Cerebellar nuclear complex (tissue), 1 donor: ENCODE measurements at places on chromosomes 16 and 17.

DNA sequence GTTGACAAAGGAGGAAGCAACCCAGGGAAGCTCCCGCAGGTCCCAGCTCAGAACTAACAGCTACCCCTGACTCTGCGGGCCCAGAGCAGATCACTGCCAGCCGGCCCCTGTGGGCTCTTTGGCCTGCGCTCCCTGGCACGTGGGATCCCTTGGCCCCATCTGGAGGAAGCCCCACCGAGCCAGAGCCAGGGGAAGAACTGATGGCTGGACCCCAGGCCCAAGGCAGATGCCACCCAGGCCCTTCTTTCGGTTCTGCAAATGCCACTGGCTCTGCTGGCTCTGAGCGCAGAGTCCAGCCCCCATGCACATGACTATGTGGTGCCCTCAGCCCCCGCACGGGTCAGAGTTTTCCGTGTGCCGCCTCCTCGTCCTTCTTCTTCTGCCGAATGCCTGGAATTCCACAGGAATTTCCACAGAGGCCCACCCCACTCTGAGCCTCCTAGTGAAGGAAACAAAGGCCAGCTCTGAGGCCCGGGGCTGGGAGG lies 35.8 kb upstream of the SNN start:
- DNase-seq, result no peak

DNA sequence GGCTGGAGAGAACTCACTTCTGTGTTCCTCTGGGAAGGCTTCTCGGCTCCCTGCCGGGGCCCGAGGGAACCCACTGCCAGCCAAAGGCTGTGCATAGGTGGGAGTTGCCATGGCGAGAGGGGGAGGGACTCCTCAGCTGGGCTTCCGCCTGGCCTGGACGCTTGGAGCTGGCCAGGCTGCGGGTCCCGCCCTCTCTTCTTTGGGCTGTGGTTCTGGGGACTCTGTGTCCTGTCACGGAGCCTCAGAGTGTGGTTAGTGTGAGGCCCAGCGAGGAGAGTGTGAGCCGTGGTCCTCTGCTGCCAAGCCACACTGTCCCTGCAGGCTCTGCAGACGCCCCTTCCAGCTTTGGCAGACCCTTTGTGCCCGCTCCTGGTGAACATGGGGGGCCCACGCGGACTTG lies 123.1 kb downstream of the OR1D5 start:
- DNase-seq, result no peak

DNA sequence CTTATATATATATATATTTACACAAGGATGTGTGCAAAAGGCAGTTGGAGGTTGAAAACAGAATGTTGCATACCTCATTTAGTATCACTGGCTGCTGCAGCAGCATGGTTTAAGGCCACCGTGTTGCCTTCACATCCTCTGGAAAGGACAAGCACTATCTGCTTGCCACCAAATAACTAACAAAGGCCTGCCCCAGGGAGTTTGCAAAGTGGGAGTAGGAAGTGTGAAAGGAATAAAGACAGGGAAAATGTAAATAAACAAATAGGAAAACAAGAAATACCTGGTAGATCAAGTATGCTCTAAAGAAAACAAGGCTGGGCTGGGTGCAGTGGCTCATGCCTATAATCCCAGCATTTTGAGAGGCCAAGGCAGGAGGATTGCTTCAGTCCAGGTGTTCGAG lies 33.5 kb upstream of the GFOD2 start:
- DNase-seq, result no peak

DNA sequence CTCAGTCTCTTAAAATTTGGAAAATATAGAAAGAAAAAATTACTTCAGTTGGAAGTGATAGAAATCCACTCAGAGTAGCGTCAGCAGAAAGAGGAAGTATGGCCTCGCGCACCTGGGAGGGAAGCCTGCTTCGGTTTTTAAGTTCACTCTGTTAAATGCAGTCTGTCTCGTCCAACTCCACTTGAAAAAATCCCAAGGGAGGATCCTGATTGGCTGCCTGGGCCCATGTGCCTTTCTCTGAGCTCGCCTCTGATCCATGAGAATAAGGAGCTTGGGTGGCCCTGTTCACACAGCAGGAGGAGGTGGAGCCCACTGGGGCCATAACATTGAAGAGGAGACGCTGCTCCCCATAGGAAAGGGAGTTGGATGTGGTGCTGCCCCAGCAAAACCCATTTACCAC lies 40.7 kb downstream of the DNAJA2 start:
- DNase-seq, result no peak
